ENCODE measurements at places on chromosomes 7 and 10.

- DNase-seq = peak; percentile 19
These were observed 216.5 kb downstream of the VTI1A start for GRCh38 chr10:112663234-112664125.

GRCh38 chr7:66297579-66297978 is 92.4 kb downstream of the TPST1 start:
- no peak for DNase-seq

DNA sequence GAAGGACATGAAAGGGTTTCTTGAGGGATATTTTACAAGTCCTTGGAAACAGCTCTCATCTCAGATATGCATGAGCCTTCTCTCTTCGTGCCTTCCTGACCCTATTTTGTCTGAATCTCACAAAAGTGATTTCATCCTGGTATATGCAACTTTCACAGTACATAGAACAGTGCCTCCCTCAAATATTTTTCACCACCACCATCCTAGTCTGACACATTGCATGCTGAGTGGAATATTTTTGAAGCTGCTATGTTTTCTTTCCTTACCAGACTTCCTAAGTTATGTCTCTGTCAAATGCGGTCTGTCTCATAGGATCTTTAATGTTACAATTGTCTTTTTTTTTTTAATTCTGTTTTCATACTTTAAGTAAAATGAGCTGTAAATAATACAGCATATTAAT is 673.3 kb upstream of the LRRN3 start:
- no peak for DNase-seq

- DNase-seq = no peak
These were observed 131.4 kb downstream of the BAMBI start for GRCh38 chr10:28808693-28809092.

- DNase-seq = no peak
These were observed 286.9 kb upstream of the VSTM2A start for GRCh38 chr7:54255242-54255641.

DNA sequence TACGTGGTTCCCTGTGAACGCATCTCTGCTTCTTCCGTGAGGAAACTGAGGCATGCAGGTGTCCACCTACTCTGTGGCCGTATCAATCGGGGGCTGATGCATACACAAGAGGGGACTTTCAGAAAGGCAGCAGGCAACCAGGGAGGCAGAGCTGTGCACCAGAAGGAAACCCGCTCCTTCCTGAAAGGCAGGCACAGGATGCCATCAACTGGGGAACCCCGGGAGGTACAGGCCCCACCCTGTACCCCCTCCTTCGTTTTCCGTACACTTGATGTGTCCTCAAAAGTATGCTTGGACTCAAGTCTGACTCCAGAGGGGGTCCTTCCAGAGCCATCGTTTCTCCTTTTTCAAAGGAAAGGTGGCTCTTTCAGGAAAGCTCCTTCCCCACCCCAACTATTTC is 59.5 kb downstream of the ASB13 start:
- no peak for DNase-seq

- peak; percentile 0 for DNase-seq
These were observed 290.1 kb upstream of the KIAA1217 start for GRCh38 chr10:23918839-23919238.

DNA sequence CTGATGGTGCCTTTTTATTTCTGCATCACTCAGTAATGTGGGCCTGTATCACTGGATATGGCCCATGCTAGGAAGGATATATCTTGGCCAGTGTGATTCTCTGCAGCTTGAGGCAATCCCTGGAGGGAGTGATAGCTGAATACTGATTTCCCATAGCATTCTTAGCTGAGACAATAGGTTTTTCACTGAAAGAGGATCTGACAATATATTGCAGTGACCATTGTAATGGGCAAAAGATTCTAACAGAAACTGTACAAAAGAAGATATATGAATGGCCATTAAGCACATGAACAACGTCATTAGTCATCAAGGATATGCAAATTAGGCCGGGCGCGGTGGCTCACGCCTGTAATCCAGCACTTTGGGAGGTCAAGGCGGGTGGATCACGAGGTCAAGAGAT is 117.8 kb downstream of the KAT6B start:
- DNase-seq = no peak

- no peak for DNase-seq
These were observed 149.1 kb upstream of the ADO start for GRCh38 chr10:62655337-62655994.

GRCh38 chr10:50312464-50313437 is 61.4 kb upstream of the ASAH2 start:
- peak; percentile 92 for DNase-seq

DNA sequence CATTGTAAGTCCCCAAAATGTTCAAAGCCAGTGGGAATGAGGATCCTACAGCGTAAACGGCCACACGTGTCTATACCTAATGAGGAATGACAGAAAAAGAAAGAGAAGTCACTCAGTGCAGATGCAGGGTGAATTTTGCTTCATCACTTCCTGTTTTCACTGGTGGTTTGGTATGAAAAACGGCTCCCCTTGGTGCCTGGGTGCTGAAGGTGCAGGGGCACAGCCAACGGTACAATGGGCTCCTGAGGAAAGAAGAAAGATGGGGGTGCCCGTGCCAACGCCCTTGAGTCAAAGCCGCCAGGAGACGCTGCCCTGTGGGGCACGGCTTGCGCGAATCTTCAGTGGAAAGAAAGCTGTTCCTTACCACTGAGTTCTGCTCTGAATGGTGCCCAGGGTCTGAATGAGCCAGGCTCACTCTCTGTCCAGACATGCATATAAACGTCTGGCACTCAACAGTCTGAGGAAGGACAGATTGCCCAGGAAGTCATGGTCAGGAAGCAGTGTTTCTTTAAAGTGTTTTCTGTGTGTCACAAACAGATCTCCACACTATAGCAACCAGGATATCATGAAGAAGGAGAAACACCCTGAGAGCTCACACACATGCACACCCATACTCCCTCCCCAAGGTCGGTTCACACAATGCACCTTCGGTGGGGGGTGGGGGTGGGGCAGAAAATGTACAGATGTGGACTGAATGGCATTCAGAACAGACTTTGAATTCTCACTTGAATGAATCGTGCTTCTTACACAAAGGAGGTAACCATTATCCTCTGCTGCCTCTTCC is 105.8 kb downstream of the ELMO1 start:
- DNase-seq = no peak

GRCh38 chr10:114304017-114304570 is 65.0 kb downstream of the VWA2 start:
- DNase-seq = peak; percentile 87

- peak; percentile 36 for DNase-seq
These were observed 128.2 kb upstream of the CHST15 start for GRCh38 chr10:124221356-124222317.

GRCh38 chr10:110600487-110601101 is 33.1 kb downstream of the SMC3 start:
- DNase-seq = peak; percentile 80

GRCh38 chr10:83214136-83214535 is 925.2 kb upstream of the GHITM start:
- DNase-seq = no peak

DNA sequence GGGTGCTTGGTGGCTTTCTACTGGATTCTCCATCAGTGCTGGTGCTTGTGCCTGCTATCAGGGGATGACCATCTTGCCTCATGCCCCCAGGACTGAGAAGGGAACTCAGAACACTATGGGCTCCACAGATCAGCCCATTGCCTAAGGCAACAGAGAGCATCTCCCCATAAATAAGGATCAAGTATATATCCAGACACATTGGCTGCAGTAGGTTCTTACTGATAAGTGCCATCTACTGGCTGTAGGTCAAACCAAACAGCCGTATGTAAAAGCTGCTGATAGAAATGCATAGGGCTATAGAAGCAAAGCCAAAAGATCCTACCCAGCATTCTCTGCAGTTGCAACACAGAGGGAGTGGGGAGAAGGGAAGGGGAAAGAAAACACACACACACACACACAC is 153.7 kb downstream of the CDK14 start:
- DNase-seq = no peak

DNA sequence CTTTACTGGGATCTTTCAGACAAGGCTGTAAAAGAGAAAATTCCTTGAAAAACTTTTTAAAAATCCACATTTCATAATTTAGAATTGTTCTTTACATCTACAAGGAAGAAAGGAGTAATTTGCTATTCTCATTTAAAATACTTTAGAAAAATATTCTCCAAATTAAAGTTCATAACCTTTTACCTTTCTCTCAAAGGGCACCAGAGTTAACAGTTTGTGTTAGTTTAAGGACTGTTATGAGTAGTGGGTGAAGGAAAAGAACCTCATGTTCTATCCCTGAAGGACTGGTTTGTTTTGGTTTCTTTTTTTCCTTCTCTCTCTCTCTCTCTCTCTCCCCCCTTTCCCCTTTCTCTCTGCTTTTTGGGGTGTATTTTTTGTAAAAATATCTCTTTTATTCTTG is 4.1 kb downstream of the AGMO start:
- no peak for DNase-seq

- peak; percentile 22 for DNase-seq
These were observed 12.6 kb downstream of the LSM5 start for GRCh38 chr7:32477649-32477980.

- DNase-seq = peak; percentile 95
These were observed 22.2 kb upstream of the SRGN start for GRCh38 chr10:69065406-69066361.

DNA sequence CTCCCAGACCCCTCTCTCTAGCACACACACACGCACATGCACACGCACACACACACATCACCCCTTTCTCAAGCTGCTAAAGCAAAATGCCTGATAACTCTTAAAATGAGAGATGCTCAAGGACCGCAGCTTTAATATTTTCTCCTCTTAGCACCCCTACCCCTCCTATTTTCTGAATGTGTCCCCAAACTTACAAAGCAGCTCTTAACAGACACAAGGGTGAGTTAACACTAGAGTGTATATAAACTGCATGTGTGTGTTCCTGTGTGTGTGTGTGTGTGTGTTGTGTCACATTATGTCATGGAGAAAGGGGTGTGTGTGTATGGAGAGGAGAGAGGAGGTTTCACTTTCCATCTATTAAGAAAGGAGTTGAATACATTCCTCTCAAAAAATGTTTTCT is 1.3 kb downstream of the PTN start:
- DNase-seq = peak; percentile 18

GRCh38 chr7:15327001-15327400 is 234.8 kb downstream of the AGMO start:
- no peak for DNase-seq

DNA sequence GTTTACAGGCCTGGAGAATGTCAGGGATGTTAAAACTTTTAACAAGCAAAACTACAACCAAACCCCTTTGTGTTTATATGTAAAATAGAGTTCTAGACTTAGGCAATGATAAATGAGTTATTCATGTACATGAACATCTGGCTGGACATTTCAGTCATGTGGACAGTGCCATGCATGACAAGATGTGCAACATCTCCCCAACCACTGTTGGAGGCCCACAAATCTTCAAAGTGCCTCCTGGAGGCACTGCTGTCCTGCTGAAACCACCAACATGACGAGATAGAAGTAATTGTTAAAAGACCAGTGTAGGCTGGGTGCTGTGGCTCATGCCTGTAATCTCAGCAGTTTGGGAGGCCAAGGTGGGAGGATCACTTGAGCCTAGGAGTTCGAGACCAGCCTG is 18.4 kb downstream of the PPIA start:
- no peak for DNase-seq

- DNase-seq = no peak
These were observed 81.3 kb upstream of the KLF6 start for GRCh38 chr10:3866332-3866731.

DNA sequence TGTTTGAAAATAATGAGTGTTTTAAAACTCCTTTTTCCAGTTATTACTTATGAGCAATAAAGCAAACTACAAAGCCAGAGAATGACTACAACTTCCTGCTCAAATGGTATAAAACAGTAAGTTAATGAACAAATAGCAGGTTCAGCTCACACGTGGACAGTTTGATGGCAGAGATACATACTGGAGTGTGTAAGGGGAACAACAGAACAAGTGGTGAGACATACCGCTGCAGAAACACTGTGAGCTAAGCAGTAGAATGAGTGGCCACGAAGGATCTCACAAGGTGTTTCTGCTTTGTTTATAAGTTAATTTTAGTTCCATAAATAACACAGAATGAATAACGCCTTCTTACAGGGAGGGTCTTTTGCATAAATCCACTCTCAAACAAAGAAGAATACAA is 3.0 kb upstream of the MKX start:
- no peak for DNase-seq

DNA sequence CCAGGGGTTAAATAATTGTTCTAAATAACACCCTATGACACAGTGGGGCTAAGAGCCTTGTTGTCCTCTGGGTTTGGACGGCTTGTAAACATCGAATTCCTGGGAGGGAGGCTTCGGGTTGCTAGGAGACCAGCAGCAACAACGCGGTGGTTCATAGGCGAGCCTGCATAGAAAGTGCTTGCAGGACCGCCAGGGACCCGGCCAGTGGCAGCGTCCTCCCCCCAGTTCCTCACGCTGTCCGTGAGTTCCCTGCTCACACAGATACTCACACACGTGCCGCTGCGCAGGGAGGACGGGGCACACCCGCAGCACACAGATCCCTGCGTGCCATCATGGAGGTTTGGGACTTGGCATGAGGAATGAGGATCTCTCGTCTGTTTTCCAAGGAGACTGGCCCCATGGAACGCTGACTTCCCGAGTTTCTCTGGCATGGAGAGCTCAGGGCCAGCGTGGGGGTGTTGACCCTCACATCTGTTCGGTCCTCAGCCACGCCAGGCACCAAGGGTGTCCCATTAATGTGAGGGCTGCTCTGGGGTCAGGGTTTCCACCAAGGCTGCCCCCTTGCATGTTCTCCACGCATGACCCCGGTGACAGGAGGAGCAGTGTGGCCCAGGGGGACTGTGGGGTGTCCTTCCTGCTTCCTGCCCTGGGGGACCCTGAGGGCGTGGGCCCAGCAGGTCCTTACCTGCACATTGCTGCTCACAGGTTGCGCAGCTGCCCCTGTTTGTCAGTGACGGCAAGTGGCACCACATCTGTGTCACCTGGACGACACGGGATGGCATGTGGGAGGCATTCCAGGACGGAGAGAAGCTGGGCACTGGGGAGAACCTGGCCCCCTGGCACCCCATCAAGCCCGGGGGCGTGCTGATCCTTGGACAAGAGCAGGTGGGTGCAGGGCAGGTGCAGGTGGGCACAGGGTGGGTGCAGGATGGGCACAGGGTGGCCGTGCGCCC is 9.7 kb downstream of the NPTX2 start:
- DNase-seq = no peak

- DNase-seq = no peak
These were observed 21.6 kb upstream of the ATE1 start for GRCh38 chr10:121949451-121949850.

GRCh38 chr10:28743576-28743975 is 66.3 kb downstream of the BAMBI start:
- no peak for DNase-seq

DNA sequence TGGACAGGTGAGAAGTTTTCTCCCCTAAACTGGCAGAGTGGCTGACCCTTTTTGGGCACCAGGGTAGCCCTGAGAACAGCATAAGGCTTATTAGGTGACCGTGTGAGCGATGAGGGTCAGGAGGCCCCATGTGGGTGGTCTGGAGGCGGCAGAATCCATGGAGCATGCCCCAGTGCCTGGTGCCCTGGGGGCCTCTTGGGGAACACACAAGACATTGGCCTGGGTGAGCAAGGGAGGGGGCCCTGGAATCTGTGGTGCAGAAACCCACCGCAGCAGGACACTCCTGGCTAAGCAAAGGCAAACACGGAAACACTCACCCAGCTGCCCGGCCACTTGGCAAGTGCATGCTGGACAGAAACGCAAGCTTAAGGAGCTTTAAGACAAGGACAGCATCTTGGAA is 29.5 kb downstream of the YKT6 start:
- no peak for DNase-seq

GRCh38 chr7:112707655-112708054 is 82.5 kb downstream of the TMEM168 start:
- no peak for DNase-seq

Data from cardiac fibroblast (primary cell).